Psoas muscle (tissue), 8 donors: ENCODE measurements at places on chromosomes 16 and 17.

DNA sequence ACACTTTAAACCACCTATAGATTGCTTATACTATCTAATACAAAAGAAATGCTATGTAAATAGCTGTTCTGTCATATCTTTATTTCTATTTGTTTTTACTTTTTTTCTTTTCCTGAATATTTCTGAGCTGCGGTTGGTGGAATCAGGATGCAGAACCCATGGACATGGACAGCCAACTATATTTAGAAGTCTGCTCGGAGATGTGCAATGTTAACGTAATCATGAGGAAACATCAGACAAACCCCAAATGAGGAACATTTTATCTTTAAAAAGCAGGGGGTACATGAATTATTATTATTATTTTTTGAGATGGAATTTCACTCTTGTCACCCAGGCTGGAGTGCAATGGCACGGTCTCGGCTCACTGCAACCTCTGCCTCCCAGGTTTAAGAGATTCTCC is 31.4 kb upstream of the GHDC start:
- DNase-seq: no peak

GRCh38 chr17:8649157-8650118 is 18.9 kb upstream of the MYH10 start:
- no peak for DNase-seq

DNA sequence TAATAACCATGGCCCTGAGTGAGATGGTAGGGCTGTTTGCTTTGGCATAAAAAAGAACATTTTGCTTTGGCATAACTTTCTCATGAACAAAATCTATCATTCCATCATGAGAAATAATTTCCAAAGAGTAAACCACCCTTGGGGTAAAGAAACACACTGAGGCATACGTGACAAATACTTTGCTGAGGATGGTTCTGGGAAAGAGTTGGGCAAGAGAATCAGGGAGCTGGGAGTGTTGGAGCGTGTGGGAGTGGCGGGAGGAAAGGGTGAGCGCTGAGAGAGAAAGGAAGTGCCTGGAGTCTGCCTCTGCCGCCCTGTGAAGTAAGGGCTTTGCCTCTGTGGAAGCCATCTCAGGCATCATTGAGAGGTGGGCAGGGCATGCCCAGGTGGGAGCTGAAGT is 60.2 kb upstream of the ARHGAP44 start:
- DNase-seq: no peak

GRCh38 chr16:49020436-49020835 is 261.2 kb downstream of the CBLN1 start:
- DNase-seq: no peak

GRCh38 chr16:68719993-68720489 is 17.1 kb upstream of the CDH1 start:
- no peak for DNase-seq

DNA sequence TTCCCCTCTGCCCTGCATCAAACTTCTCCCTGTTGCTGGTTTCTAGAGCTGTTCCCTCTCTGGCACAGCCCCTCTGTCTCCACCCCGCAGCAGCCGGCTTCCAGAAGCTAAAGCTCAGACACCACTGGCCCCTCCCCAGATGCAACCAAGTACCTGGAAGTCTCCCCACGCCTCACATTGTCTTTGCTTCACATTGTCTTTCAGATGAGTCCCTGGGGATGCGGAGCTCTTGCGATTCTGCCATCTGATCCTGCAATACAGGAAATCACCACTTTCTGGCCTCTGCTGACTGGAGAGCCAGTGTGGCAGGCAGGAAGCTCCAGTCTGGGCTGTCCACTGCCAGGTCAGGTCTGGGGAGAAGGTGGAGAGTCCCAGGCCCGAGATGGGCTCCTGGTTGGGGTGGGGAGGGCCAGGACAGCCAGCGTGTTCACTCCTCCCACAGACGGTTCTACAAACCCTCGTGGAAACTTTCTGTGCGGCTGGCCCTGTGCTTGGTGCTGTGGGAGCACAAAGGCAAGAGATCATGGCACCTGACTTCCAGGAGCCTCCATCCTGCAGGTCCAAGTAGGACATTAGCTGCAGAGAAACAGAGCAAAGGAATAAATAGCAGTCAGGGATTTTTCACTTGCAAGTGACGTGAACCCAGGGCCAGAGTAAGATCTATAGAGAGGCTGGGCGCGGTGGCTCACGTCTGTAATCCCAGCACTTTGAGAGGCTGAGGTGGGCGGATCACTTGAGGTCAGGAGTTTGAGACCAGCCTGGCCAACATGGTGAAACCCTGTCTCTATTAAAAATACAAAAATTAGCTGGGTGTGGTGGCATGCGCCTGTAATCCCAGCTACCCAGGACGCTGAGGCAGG is 47.9 kb upstream of the MAP3K14 start:
- DNase-seq: no peak
